ENCODE measurements at places on chromosomes 7 and 10.

GRCh38 chr10:53325066-53325465 is 552.5 kb upstream of the MBL2 start:
- no peak for DNase-seq

DNA sequence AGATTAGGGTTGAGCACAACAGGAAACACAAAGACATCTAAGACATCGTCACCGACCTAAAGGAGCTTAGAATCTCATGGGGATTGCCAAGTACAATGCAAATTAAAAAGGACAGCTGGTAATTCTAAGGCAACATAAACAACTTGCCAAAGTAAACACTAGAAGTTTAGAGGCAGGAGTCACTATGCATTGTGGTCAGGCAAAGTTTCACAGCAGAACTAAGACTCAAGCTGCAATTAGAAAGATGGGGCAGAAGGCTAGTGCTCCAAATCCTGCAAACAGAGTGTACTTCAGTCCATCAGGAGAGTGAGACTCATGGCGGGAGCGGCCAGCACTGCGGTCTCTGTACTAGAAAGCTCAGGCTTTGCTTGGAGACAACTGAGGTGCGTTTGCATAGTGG is 52.7 kb downstream of the HIPK2 start:
- DNase-seq, result no peak

GRCh38 chr10:91978585-91978984 is 55.0 kb downstream of the BTAF1 start:
- DNase-seq, result no peak

DNA sequence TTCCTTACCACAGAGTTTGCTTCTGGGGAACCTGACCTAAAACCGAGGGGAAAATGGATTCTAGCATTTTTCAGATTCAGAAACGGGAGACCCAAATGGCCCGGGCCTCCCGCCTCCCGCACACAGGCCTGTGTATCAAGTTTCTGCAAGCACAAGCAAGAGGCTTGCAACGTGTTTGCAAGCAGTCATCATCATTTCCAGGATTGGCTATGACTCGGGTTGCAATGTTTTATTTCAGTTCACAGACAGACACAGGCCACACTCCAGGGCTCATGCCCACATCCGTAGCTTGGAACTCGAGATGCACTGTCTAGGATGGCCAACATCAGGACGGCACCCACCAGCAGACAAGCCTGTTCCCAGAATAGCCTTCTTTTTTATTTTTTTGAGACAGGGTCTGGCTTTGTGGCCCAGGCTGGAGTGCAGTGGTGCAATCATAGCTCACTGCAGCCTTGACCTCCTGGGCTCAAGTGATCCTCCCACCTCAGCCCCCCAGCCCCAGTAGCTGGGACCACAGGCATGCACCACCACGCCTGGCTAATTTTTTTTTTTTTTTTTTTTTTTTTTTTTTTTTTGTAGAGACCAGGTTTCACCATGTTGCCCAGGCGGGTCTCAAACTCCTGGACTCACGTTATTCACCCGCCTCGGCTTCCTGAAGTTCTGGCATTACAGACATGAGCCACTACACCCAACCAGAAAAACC is 68.1 kb upstream of the FOXK1 start:
- peak; percentile 55 for DNase-seq
